Stimulated activated CD4-positive, alpha-beta T cell treated with anti-CD3 and anti-CD28 coated beads, Interleukin-12 subunit alpha, Interleukin-12 subunit beta, amount 100 ng/mL, for 48 hours (primary cell): ENCODE measurements at places on chromosomes 11 and 22.

DNA sequence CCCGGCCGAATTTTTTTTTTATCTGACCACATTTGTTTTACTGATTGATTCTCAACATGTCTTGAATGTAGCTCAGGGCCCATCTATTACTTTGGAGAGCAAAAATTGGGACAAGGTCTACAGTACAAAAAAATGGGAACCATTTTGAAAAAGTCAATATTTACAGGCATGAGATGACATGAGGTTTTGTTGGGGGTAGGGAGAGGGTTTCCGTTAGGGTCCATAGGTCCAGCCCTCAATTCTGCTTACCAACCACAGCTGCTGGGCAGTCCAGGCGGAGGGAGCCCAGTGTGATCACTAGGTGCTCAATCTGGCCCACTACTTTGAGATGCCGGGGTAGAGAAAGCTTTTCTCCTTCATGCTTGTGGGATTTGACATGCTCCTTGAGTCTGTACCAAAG, 18.3 kb downstream of the NRIP3 start:
- no peak for DNase-seq

DNA sequence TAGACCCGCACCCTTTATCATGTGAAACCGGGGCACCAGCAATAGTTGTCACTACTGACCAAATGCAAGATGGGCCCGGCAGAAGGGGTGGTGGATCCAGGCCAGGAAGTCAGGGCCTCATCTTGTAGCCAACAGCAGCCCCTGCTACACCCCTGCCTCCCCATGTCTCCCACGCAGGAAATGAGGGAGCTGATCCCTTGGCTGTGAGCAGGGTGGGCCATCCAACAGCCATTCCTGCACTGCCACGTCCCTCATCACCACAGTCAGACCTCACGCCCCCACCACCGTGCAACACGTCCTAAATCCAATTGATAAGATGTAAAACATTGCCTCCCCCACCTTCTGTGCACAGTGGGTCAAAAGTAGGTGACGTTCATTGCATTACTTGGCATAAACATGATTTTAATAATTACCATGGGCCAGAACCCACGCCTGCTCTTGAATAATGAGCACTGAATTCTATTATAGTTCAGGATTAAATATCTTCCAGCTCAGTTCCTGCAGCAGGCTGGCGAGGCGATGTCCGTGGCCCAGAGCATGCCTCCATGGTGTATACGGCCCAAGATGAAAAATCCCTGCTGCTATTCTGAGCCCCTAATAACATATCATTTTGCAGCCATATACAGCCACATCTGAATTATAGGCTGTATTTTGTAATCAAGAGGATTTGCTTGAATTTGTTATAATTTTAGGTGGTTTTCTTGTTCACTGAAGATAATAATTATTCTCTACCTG, 1373.8 kb downstream of the BRD1 start:
- no peak for DNase-seq

- DNase-seq, result no peak
Measured at GRCh38 chr11:128336203-128336602, 251.2 kb downstream of the ETS1 start.

GRCh38 chr11:3109434-3109833, 52.2 kb upstream of the CARS1 start:
- DNase-seq, result no peak

DNA sequence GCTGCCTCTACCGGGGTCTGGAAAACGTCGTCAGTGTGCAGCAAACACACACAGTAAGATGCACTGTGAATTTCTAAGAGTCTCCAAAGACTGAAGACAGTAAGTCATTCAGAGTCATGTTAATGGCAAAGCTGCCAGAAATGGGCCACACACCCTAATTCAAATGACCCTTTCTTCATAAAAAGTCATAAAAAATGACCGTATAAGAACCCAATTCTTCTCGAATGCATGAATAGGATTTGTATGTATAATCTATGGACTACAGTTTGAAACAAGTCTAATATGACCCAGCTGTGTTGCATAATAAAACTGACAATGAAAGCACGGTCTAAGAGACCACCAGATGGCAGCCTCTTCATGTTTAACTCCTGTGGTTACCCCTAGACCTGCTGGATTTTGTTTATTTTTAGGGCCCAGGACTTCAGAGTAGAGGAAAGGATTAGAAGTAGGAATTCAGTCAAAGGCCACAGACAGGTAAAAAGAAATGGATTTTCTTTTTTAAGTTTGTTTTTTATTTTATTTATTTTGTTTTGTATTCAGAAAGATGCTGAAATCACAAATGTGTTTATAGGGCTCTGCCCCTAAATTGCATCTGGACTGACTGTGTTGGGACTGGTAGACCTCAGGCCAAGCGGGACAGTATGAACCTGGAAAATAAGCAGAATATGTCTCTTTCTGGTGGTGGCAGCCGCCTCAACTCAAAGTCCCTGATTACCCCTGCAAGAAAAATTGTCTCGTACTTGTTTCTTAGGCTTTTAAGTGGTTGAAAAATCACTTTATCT, 32.1 kb upstream of the SLC5A12 start:
- no peak for DNase-seq

DNA sequence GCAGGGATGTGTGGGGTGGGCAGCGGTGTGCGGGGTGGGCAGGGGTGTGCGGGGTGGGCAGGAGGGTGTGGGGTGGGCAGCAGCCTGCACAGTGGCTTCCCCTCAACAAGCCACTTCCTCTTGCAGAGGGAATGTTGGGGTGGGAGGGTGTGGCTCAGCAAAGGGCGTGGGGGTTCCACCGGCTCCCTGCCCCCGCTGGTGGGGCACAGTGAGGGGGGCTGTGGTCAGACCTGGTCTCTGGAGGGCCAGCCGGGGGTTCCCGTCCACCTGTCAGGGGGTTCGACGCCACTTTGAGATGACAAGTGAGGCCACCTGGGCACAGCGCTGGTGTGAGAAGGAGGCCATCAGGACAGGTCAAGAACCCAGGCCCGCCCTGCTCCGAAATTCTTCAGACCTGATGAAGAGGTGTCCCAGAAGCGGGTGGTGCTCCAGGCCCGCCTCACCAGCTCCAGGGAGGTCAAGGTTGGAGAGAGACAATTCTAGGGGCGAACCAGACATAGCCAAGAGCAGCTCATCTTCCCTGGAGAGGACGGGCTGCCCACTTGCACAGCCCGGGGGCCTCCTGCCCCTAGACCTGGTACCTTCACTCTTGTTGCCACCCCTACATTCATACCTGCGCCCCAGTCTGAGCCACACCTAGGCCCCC, 1.3 kb downstream of the C11orf21 start:
- no peak for DNase-seq

GRCh38 chr22:17732251-17732854, 41.9 kb downstream of the BID start:
- DNase-seq, result no peak

- no peak for DNase-seq
Measured at GRCh38 chr11:61918251-61918937, 1.0 kb upstream of the RAB3IL1 start.

DNA sequence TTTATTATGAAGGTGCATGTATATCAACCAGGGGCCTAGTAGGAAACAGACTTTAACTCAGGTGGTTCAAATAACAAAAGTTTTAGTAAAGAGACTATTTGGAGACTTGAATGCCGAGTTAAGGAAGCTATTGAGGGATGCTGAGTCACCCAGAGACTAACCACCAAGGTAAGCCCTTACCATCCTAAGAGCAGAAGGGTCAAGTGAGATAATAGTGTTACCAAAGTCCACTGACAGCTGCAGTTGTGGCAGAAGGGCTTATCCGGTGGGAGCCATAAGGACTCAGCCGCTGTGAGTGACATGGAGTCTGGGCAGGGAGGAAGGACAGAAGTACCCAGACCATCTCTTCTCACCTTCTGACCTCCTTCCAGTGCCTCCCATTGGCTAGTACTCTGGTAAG, 134.0 kb downstream of the INSC start:
- DNase-seq, result no peak

DNA sequence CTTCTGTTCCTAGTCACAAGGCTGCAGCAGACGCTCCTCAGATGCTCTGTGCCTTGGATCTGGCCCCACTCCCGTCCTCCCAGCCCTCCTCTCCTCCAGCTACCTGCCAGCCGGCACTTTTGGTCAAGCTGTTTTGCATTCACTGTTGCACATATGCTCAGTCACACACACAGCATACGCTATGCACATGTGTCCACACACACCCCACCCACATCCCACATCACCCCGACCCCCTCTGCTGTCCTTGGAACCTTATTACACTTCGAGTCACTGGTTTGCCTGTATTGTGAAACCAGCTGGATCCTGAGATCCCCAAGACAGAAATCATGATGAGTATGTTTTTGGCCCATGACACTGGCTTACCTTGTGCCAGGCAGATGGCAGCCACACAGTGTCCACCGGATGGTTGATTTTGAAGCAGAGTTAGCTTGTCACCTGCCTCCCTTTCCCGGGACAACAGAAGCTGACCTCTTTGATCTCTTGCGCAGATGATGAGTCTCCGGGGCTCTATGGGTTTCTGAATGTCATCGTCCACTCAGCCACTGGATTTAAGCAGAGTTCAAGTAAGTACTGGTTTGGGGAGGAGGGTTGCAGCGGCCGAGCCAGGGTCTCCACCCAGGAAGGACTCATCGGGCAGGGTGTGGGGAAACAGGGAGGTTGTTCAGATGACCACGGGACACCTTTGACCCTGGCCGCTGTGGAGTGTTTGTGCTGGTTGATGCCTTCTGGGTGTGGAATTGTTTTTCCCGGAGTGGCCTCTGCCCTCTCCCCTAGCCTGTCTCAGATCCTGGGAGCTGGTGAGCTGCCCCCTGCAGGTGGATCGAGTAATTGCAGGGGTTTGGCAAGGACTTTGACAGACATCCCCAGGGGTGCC, 109.8 kb downstream of the BCR start:
- peak; percentile 44 for DNase-seq

DNA sequence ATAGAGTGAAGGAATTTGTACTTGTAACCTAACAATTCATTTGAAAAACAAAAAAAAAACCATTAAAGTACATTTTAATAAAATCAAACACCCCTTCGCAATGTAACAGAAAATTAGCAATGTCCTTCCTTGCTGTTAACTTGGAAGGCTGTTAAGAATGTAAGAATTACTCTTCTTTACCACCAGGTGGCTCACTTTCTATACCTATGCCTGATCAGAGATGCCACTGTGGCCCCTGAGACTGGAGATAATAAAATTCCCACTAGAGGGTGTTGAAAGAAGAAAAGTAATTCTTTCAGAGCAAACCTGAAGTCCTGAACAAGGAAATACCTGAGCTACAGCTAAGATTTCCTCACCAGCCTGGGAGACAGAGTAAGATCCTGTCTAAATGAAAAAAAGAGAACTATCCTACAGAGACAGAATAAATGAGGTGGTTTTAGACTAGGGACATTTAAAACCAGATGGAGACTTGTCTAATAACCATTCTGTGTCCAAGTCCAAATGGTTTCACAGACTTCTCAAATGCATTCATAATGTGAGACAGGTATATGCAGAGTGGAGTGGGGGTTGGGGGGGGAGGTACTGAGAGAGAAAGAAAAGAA, 1089.3 kb downstream of the FAM181B start:
- DNase-seq, result no peak

DNA sequence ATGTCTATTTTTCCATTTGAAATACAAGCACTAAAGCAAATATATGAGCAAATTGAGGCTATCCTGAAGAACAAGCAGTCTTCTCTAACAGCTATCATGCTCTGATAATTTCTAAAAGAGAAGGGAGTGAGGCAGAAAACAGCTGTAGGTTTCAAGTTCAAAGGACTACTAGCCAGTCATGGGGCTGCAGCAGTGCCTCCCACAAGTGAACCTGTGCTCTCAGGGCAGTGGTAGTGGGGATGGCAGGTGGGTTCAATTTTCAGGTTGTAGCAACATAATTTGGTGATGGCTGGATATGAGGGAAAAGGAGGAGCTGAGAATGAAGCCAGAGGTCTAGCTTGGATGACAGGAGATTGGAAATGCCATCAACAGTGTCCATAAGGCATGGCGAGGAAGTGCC, 93.5 kb upstream of the ARHGAP20 start:
- DNase-seq, result no peak

DNA sequence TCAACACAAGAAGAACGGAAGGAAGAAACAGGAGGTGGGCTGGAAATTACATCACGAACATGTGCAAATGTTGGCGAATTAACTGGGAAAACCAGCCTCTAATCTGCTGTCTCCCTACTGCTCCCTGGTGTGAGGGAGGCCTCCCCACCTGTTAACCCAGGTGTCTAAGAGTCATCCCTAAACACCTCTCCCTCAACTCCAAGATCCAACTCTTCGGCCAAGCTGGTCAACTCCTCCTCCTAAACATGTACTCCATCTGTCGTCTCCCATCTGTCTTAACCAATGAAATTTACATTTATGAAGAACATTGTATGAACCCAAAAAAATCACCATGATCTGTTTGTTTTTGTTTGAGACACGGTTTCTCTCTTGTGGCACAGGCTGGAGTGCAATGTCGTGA, 154.2 kb downstream of the LARGE1 start:
- no peak for DNase-seq

GRCh38 chr11:104191124-104191523, 27.2 kb upstream of the PDGFD start:
- DNase-seq, result no peak

GRCh38 chr11:38680746-38681145, 2082.7 kb upstream of the RAG2 start:
- no peak for DNase-seq

GRCh38 chr22:46564084-46564714, 26.8 kb upstream of the CELSR1 start:
- no peak for DNase-seq

- no peak for DNase-seq
Measured at GRCh38 chr11:68832476-68833181, 9.1 kb downstream of the CPT1A start.

GRCh38 chr11:68481579-68482240, 21.2 kb downstream of the PPP6R3 start:
- DNase-seq, result no peak

DNA sequence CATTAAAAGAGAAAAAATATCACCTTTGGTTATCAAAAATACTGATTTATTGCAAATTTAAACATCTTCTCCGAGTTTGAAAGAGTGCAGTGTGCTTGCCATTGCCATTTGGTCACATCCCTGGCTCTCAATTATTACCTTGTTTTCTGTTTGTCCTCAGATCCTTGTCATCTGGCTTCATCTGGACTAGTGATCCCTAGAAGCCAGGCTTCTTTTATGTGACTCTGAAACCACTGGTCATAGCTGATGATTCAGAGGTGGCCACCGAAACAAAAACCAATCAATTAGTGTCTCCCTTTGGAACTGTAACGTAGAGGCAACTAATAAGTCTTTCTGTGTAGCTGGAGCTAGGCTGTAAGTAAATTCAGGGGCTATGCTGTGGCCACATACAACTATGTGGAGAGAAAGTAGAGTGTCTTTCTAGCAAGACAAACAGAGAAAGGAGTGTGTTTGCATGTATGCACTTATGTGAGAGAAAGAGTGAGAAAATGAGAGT, 237.9 kb downstream of the LUZP2 start:
- no peak for DNase-seq
